ENCODE measurements at places on chromosomes 12 and 14.

- no peak for DNase-seq
These were observed 996 bp downstream of the SSPN start for GRCh38 chr12:26196421-26196716.

DNA sequence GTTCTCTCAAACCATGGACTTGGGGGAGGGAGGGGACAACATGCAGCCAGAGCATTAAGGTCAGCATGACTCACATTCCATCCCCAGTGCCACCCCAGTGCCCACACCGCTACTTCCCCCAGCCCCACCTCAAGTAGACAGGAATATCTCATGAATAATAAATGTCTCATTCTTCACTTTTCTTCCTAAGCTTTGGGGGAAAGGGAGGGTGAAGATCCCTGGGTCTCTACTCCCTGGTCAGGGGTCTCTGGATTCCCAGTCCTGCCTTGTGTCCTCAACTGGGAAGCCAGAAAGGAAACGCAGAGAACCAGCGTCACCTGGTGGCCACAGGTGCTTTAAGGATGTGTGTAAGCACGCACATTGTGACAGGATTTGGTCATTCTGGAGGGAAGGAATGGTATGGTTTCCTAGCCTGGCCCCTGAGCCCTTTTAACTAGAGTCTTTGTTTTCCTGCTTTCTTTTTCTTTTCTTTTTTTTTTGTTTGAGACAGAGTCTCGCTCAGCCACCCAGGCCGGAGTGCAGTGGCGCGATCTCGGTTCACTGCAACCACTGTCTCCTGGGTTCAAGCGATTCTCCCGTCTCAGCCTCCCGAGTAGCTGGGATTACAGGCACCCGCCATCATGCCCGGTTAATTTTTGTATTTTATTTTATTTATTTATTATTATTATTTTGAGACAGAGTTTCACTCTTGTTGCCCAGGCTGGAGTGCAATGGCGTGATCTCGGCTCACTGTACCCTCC is 3.4 kb downstream of the GPR84 start:
- DNase-seq: peak; percentile 81

DNA sequence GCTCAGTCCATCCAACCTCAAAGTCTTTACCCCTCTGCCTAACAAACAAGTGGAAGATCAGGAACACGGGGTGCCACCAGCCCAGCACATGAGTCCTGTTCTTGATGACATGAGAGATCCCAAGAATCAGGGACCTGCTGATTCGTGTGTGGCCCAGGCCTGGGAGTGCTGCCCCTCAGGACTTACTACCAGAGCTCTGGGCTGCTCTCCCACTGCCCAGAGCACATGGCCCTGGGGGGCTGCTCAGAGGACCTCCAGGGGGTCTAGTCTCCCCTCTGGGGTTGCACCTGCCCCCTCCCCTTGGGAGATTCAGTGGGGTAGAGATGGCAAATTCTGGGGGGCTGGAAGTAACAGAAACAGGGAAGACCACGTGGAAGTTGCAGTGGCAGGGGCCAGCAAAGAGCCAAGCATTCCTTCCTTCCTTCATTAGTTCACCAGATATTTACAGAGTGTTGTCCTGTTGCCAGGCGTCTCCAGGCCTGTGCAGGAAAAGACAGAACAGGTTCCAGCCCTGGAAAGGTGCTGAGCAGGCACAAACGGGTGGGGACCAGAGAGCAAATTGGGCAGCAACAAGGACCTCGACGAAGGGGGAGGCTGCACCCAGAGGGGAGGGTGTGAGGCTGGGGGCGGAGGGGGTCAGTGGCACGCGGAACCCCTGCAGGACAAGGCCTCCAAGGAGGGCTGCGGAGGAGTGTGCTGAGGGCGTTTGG is 45.1 kb upstream of the MEG3 start:
- no peak for DNase-seq

GRCh38 chr12:28563286-28563685 is 373.0 kb downstream of the CCDC91 start:
- no peak for DNase-seq

- no peak for DNase-seq
These were observed 44.2 kb downstream of the BBS10 start for GRCh38 chr12:76303989-76304460.

DNA sequence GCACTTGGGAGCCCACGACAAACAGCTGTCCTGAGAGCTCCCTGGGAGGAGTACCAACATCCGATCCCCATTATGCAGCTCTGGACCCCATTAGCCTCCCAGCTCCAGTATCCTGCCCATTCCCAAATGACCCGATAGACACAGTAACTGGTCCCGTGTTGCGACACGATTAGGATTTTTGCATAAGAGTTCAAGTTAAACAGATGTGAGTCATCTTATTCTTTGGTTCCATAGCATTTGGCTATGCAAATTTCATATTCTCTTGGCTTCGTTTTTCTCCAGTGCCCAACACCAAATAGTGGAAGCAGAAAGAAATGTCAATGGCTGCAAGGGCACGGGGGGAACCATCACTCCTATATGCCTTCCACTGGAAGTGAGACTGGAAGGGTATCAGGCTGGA is 43.0 kb upstream of the LRRC10 start:
- DNase-seq: no peak

GRCh38 chr12:27604431-27604830 is 80.4 kb downstream of the PPFIBP1 start:
- DNase-seq: no peak

DNA sequence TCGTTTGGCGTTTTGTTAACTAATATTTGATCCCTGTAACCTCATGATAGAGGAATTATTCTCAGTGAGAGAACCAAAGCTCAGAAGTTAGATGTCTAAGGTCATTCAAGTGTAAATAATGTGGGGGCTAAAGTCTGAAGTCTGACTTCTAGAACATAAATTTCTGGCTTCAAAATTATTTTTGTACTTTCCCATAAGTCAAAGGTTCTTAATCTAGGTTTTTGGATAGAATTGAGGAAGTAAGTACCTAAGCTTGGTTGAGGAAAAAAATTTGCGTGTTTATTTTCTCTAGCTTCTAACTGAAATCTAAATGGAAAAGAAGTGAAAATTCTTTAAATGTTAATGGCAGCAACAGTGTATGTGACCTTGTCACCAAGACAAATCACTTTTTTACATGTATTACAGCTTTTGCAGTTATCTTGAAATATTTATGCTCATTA is 2.3 kb downstream of the LARP4 start:
- DNase-seq: no peak

DNA sequence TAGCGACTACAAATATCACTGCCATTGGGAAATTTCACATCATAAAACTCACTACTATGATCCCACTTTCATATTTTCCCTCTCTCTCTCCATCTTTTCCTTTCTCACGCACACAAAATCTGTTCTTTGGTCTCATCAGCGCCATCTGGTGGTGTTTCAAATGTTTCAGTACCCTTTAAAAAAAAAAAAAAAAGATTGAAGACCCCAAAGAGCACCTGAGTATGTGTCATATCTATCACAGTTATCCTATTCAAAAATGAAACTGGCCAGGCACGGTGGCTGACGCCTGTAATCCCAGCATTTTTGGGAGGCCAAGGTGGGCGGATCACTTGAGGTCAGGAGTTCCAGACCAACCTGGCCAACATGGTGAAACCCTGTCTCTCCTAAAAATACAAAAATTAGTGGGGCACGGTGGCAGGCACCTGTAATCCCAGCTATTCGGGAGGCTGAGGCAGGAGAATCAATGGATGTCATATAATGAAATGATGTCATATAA is 72.4 kb downstream of the TTC9 start:
- DNase-seq: peak; percentile 62

DNA sequence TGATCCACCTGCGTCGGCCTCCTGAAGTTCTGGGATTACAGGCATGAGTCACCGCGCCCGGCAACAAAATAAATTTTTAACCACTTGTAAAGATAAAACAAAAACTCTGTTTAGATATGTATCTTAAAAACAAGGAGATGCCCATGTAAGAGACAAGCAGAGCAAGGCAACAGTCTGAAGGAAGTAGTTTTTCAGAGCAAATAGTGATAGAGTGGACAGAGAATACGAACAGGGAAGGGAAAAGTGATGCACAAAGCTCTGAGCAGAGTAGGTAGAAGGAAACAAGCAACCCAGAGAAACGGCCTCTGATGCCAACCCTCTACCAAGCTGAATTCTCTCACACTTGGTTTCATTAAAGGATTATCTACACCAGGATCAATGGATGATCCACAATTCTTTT is 24.8 kb upstream of the CDKL1 start:
- no peak for DNase-seq

DNA sequence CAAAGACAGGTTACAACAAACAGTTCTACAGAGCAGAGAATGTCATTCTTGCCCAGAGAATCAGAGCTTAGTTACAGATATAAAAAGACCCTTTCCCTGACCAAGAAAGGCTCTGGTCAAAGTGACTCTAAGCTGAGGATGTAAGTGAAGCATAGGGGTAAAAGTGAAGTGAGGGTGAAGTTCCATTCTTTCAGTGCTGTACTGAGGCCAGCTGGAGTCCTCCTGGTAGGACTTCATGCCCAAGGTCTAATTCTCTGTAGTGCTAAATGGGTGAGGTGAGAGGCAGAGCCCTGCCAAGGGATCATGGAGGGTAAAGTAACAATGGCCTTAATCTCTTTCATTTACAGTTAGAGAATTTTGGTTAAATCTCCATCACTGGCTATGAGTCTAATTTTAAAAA is 38.5 kb downstream of the DUSP16 start:
- no peak for DNase-seq

GRCh38 chr14:75411214-75411540 is 16.6 kb upstream of the JDP2 start:
- no peak for DNase-seq

DNA sequence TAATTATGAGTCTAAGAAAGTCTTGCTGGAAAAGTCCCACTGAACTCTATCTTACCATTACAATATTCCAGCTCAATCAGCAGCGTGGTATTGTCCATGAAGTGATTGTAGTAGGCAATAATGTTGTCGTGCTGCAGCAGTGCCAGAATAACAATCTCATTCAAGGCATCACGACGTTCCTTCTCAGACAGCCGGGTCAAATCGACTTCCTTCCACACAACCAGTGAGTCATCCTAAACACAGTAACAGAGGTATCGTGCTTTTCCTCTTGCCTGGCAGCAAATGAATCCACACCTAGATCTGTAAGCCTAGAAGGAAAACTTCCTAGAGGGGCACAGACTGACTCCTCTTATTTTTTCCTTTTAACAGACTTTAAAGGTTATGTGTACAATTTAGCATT is 2.9 kb downstream of the NEK9 start:
- DNase-seq: peak; percentile 65

DNA sequence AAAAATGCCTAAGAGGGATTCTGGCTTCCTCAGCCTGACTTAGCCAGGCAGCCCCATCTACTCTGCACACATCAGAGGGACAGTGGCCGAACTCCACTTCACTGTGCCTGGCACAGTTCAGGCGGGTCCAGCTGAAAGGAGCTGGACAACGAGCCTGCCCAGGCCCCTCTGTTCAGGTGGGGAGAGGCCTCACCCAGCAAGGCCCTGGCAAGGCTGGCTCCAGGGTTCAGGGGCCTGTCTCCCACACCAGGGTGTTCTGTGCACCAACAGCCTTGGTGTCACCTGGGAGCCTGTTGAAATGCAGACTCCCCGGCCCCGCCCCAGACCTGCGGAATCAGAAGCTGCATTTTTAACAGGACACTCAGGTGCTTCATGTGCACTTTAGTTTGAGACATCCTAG is 9.8 kb downstream of the FAM181A start:
- DNase-seq: no peak

GRCh38 chr12:25293653-25294052 is 42.9 kb upstream of the KRAS start:
- DNase-seq: no peak

DNA sequence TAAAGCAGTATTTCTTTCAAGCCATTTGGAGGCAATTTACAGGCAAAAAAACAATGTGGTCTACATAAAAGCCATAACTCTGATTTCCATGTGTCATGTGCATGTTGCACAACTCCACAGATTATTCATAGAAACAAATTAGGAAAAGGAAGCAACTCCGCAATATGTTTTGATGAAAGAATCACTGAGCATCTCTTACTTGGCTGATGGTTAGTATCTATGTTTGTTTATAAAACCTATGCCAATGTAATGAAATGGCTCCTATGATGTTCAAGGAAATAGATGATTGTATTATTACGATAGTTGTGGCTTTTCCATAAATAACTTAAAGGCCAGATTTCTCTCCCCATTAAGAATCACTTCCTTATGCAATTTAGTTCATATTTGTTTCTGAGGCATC is 373.7 kb downstream of the CCDC91 start:
- no peak for DNase-seq

- DNase-seq: no peak
These were observed 8.2 kb downstream of the CAMKK2 start for GRCh38 chr12:121288158-121288845.

DNA sequence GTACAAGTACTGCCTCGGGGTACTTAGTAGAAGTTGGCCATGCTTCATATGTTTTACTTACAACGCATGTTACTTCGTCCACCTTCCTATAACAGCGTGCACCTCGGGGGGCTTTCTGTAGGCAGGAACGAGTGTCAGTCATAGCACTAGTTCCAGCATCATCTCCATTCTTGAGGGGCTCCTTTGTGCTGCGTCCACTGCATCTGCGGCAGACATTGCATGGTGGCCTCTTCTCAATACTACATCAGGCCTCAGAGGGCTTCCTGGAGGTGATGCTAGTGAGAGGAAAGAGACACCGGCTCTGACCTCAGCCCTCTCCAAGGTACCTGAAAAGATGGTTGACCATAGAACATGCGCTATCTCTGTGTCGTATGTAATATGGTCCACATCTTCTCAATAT is 121.2 kb upstream of the RTL1 start:
- no peak for DNase-seq

DNA sequence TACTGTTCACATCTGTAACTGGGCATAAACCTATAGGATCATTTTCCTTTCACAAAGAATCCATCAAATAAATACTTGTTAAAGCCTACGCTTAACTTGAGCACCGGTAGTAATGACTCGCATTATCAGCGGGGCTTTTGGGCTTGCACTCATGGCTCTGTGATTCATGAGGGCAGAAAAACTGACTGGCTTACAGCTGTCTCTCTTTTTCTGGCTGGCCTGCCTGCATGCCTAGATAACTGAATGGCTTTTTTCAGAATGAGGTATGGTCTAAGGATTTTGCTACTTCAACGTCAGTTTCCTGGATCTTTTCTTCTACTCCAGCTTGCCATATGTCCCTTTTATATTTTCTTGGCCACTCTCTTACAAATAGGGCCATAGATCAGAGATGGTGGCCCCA is 531.1 kb downstream of the NRXN3 start:
- DNase-seq: no peak

DNA sequence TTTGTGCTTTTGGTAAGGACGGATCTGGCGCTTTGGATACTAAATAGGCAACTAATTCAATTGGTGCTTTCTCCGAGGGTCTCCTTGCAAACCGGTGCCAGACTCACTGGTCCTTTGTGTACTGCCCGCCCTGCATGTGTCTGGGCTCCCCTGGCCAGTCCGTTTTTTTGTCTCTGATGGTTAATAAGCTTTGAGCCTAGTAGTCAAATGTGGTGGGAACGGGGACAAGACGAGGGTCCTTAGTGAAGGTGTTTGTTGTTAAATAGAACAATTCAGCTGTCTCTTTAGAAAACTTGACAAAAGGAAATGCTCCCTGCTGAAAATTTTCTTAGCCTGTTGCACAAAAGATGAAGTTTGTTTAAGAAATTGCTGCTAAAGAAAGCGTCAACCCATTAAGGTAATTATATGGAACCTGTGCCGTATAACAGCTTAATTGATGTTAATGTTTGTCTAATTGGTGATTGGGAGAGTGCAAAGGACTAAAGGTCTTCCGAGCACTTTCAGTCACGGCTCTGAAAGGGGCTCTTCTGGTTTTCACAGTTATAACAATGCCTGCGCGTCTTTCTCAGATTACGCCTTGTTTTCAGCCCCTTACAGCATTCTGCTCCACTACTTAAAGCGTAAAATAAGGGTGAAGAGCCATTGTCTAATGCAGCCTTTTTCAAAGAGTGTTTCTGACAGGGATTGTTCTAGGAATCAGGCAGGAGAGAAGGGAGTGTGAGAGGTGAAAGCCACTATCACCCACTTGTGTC is 537.4 kb downstream of the PRKD1 start:
- no peak for DNase-seq

Data from hematopoietic multipotent progenitor cell treated with erythropoietin and hydrocortisone succinate and interleukin-3 and kit ligand, for 8 days (in vitro differentiated cells).